ENCODE measurements at places on chromosomes 2 and 18. TPM values are rescaled to one million over a fixed set of nuclear protein-coding genes. Genes with fewer than 3 reads are reported as not detected.

The HOXD13 gene
- not detected for polyA plus RNA-seq

- DNase-seq, result peak; percentile 12
Measured at GRCh38 chr2:181457741-181458425, 697 bp downstream of the ITGA4 start.

DNA sequence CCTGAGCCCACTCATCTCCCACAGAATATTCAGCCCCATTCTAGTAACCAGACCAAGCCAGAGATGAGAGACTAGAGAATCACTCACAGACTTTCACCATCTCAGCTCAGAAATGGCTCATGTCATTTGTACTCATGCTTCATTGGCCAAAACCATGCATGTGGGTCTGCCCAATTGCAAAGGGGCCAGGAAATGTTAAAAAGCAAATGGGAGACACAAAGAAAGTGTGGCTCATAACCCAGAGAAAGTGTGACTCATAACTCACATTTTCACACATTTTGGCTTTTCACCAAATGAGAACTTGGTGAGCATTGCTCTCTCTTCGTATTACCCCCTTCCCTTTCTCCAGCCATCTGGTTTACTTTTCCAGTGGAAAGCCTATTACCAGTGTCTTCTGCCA lies 66.2 kb downstream of the MDH1 start:
- no peak for DNase-seq

The ZNF407 gene
- polyA plus RNA-seq, result 3.7 TPM

DNA sequence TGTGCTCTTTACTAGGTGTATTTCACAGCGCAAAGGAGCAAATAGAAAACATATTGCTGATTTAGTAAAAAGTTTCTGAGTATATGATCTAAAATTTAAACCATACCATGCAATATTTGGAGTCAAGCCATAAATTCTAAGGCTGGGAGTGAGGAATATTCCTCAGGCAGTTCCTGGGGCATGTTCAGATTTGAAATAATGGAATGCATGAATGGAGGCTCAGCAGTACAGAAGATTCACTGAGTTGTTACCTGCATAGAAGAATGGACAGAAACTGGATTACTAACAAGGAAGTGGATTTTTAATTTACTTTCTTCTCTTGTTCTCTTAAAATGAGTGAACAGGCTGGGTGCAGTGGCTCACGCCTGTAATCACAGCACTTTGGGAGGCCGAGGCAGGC lies 441.0 kb upstream of the MAP2 start:
- DNase-seq, result no peak

- DNase-seq, result no peak
Measured at GRCh38 chr2:73842739-73843019, 13.9 kb downstream of the STAMBP start.

DNA sequence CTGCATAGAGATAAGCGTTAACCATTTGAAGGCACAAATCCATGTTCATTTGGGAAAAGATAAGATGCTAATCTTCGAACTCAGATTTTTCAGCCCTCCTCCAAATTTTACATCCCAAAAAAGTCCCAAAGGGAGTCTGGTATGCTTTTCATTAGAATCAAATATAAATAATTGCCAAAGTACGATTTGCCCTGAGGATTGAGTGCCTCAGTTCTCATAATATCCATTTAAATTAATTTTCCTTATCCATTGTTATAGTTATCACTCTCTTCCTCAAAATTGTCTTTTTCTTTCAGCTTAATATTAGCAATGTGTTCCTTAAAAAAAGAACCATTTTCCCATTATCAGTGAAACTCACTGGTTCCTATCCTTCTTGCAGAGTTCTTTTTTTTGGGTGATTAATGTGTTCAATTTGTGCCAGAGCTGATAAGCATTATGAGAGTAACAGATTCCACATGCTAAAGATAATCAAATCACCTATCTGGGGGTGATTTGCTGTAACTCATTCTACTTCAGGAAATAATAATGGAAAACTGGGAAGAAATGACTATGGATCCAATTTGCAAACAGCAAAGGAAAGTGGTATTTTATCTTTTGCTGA lies 686 bp downstream of the HNMT start:
- peak; percentile 46 for DNase-seq

GRCh38 chr2:138182937-138183312 lies 218.7 kb downstream of the HNMT start:
- no peak for DNase-seq

GRCh38 chr18:2680216-2680792 lies 24.8 kb downstream of the SMCHD1 start:
- DNase-seq, result no peak

GRCh38 chr2:24924732-24925131 lies 4.7 kb upstream of the ADCY3 start:
- DNase-seq, result no peak

All from endothelial cell of umbilical vein (primary cell).